A549 treated with CpdA at 1 μM for 4 hours (cell line): ENCODE measurements at places on chromosomes 12 and 14. TPM values are rescaled to one million over a fixed set of nuclear protein-coding genes. Genes with fewer than 3 reads are reported as not detected.

Gene NEUROD4
- total RNA-seq: not detected in 5 replicates

Gene LIN7A
- total RNA-seq: 0.33 to 0.55 TPM (median 0.43 TPM) in 5 replicates

Gene CNTN1
- total RNA-seq: 39.8 to 70.0 TPM (median 60.5 TPM) in 5 replicates

Gene OAS2
- total RNA-seq: 0.22 to 0.38 TPM (median 0.30 TPM) in 5 replicates

Gene PELI2
- total RNA-seq: 0.76 to 1.7 TPM (median 0.91 TPM) in 5 replicates

Gene TMCC3
- 0.99 to 1.3 TPM (median 1.1 TPM) in 5 replicates for total RNA-seq

Gene IKZF4
- total RNA-seq: 2.1 to 3.1 TPM (median 2.6 TPM) in 5 replicates

Gene TAS2R46
- total RNA-seq: not detected in 5 replicates

Gene TMEM119
- total RNA-seq: 0.07 to 0.18 TPM (median 0.10 TPM) in 3 of 5 replicates, not detected in the others

Gene C12orf75
- 122 to 134 TPM (median 123 TPM) in 5 replicates for total RNA-seq

Gene GUCY2C
- 0.01 TPM in 1 of 5 replicates, not detected in the others for total RNA-seq

Gene OR4E2
- not detected in 5 replicates for total RNA-seq

Gene PIWIL1
- total RNA-seq: not detected in 5 replicates

Gene WNT5B
- 1.4 to 2.9 TPM (median 2.1 TPM) in 5 replicates for total RNA-seq

Gene MGAT2
- total RNA-seq: 49.4 to 52.0 TPM (median 50.0 TPM) in 5 replicates

Gene EML1
- 39.4 to 45.4 TPM (median 45.2 TPM) in 5 replicates for total RNA-seq

Gene PLA2G1B
- total RNA-seq: not detected in 5 replicates

Gene RNU4-1
- total RNA-seq: 18.3 TPM in 1 of 5 replicates, not detected in the others

Gene TAS2R20
- 0.08 to 0.35 TPM (median 0.15 TPM) in 3 of 5 replicates, not detected in the others for total RNA-seq

Gene PPFIA2
- total RNA-seq: not detected in 5 replicates

Gene WNT1
- total RNA-seq: 0.07 TPM in 1 of 5 replicates, not detected in the others

Gene SLC6A12
- total RNA-seq: 0.65 to 1.5 TPM (median 0.76 TPM) in 5 replicates

Gene EXOC3L4
- total RNA-seq: 0.94 to 1.6 TPM (median 1.5 TPM) in 5 replicates

Gene SRGAP1
- 9.5 to 13.8 TPM (median 10.6 TPM) in 5 replicates for total RNA-seq

Gene ABHD12B
- not detected in 5 replicates for total RNA-seq

Gene VAMP1
- total RNA-seq: 9.3 to 14.6 TPM (median 11.5 TPM) in 5 replicates

Gene PGF
- 1.7 to 3.8 TPM (median 3.5 TPM) in 5 replicates for total RNA-seq

Gene SMCO2
- total RNA-seq: 0.13 to 0.50 TPM (median 0.24 TPM) in 5 replicates

Gene TAS2R7
- total RNA-seq: not detected in 5 replicates

Gene KRT82
- not detected in 5 replicates for total RNA-seq

Gene CMKLR1
- not detected in 5 replicates for total RNA-seq
